ENCODE measurements at places on chromosomes 2 and 18. TPM values are rescaled to one million over a fixed set of nuclear protein-coding genes. Genes with fewer than 3 reads are reported as not detected.

DNA sequence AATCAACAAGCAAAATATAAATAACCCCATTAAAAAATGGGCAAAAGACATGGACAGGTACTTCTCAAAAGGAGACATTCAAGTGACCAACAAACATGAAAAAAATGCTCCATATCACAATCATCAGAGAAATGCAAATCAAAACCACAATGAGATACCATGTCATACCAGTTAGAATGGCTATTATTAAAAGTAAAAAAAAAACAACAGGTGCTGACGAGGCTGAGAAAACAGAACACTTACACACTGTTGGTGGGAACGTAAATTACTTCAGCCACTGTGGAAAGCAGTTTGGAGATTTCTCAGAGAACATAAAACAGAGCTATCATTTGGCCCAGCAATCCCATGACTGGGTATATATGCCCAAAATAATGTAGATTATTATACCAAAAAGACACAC lies 69.1 kb downstream of the CWC22 start:
- no peaks in the 10 kb centered on the region for H3K36me3 ChIP-seq
- H3K4me1 ChIP-seq = no peaks in the 10 kb centered on the region
- H3K27me3 ChIP-seq = no peaks in the 10 kb centered on the region
- no peak overlapping the region for H3K4me3 ChIP-seq
- H3K27ac ChIP-seq = no peak overlapping the region

- no peaks in the 10 kb centered on the region for H3K27me3 ChIP-seq
- H3K4me3 ChIP-seq = no peak overlapping the region
- H3K27ac ChIP-seq = no peak overlapping the region
- no peak for DNase-seq
Observed at GRCh38 chr2:180905461-180905860, 74.9 kb upstream of the UBE2E3 start.

GRCh38 chr2:163417596-163418337 lies 318.0 kb downstream of the FIGN start:
- no peak for DNase-seq
- no peaks in the 10 kb centered on the region for H3K27me3 ChIP-seq
- H3K4me3 ChIP-seq = no peak overlapping the region
- H3K36me3 ChIP-seq = no peaks in the 10 kb centered on the region

- peak overlapping the region; percentile 8 for H3K4me3 ChIP-seq
- H3K27me3 ChIP-seq = no peaks in the 10 kb centered on the region
- DNase-seq = peak; percentile 75
- peaks cover 29% of the 10 kb centered on the region for H3K4me1 ChIP-seq
- H3K27ac ChIP-seq = peak overlapping the region; percentile 71
- H3K36me3 ChIP-seq = peaks cover 34% of the 10 kb centered on the region
Observed at GRCh38 chr2:160299540-160299939, 99.5 kb upstream of the ITGB6 start.

GRCh38 chr2:42169874-42170521 lies 845 bp downstream of the EML4 start:
- H3K27me3 ChIP-seq = no peaks in the 10 kb centered on the region
- DNase-seq = no peak
- no peaks in the 10 kb centered on the region for H3K36me3 ChIP-seq
- H3K27ac ChIP-seq = peak overlapping the region; percentile 88
- peaks cover 14% of the 10 kb centered on the region for H3K4me1 ChIP-seq

DNA sequence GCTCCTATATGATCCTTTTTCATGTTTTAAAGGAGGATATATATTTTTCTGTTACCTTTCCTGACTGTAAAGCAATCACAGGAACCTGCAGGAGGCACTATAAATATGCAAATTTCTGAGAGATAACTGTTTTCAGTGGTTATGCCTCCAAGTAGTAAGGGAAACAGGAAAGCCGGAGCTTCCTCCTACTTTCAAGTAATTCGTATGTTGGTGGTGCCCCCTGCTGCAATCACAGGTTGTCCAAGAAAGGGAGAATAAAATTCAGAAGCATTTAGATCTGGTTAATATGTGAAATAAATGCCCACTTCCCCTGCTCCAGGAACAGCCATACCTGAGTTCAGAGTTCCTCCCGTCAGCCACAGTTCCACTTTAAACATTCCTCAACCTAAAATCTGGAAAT lies 12.0 kb upstream of the BCL11A start:
- peaks cover 50% of the 10 kb centered on the region for H3K27me3 ChIP-seq
- H3K27ac ChIP-seq = no peak overlapping the region
- H3K4me3 ChIP-seq = no peak overlapping the region
- no peak for DNase-seq
- H3K4me1 ChIP-seq = peaks cover 3% of the 10 kb centered on the region
- no peaks in the 10 kb centered on the region for H3K36me3 ChIP-seq

GRCh38 chr2:9076755-9077154 lies 73.3 kb upstream of the MBOAT2 start:
- H3K36me3 ChIP-seq = no peaks in the 10 kb centered on the region
- no peaks in the 10 kb centered on the region for H3K27me3 ChIP-seq
- no peak for DNase-seq
- H3K4me3 ChIP-seq = no peak overlapping the region

- H3K4me3 ChIP-seq = no peak overlapping the region
- H3K4me1 ChIP-seq = no peaks in the 10 kb centered on the region
- no peak overlapping the region for H3K27ac ChIP-seq
Observed at GRCh38 chr2:51718881-51719280, 686.9 kb upstream of the NRXN1 start.

GRCh38 chr2:191721331-191721730 lies 43.4 kb downstream of the NABP1 start:
- no peaks in the 10 kb centered on the region for H3K4me1 ChIP-seq
- no peak for DNase-seq
- no peak overlapping the region for H3K4me3 ChIP-seq
- no peaks in the 10 kb centered on the region for H3K27me3 ChIP-seq
- H3K27ac ChIP-seq = no peak overlapping the region

- peak overlapping the region; percentile 15 for H3K4me3 ChIP-seq
- H3K4me1 ChIP-seq = peaks cover 21% of the 10 kb centered on the region
- peak; percentile 69 for DNase-seq
Observed at GRCh38 chr18:36354989-36355388, 57.5 kb downstream of the FHOD3 start.

DNA sequence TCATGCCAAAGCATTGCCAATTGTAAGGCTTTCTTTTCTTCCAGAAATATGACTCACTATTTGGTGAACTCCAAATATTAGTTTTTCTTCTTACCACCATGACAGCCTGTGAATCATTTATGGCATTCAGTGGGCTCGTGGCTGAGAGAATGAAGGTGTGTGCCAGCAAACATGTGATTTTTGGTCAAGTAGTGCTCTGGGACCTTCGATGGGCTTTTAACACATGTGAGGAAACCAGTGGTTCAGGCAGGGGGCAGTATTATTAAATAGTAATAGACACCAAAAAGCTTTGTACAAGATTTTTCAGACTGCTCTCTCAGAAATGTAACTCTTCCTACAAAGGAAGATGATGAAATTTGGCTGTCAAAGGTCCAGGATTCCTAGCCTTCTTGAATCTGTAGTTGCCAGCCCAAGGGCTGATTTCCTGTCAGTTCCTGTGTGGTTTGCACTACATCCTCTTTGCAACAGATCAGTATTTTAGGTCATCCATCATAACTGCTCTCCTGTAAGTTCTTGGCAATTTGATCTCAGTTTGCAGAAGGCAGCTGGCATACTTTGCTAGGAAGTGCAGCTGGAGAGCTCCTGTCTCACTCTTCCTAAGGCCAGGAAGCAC lies 64.3 kb downstream of the BABAM2 start:
- H3K36me3 ChIP-seq = no peaks in the 10 kb centered on the region
- no peak overlapping the region for H3K4me3 ChIP-seq
- H3K4me1 ChIP-seq = peaks cover 36% of the 10 kb centered on the region
- peak; percentile 100 for DNase-seq

- no peak overlapping the region for H3K4me3 ChIP-seq
- H3K36me3 ChIP-seq = no peaks in the 10 kb centered on the region
- no peaks in the 10 kb centered on the region for H3K4me1 ChIP-seq
Observed at GRCh38 chr18:42976869-42977590, 138.5 kb downstream of the RIT2 start.

DNA sequence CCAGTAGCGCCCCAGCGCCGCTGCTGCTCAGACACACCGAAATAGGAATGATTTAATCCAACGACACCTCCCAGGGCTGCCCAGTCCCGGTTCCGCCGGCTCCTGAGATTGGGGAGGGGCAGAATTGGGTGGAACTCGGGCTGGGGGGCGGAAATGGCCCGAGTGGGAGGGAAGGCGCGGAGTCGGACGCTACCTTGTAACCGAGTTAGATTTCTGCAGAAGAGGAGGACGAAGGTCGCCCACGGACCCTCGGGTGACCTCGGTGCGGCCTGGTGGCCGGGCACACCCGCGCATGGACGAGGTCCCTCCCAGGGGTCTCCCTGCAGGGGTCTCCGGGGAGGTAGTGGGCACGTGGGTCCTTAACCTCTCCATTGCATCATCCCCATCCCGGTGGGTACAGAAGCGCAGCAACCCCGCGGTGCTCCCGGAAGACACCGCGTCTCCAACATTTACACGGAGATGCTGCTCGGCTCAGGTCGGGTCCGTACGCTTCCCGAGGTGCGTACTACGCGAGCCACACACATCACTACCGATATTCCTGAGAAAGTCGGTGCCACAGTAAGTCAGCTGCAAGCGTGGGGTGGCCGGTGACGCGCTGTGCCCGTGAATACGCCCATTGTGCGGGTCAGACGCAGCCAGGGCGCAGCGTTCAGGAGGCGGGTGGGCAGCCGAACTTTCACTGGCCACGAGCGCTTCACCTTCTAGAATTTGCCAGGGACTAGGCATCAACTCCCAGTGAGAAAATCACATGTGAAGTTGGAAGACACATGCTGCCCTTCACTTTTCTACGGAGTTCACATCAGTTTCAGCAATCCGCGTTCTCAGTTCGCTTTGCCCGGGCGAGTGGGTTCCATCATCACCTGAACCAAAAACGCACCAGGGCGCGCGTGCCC lies 3.0 kb downstream of the ZNF516 start:
- no peaks in the 10 kb centered on the region for H3K36me3 ChIP-seq
- peak overlapping the region; percentile 85 for H3K4me3 ChIP-seq
- H3K4me1 ChIP-seq = peaks cover 18% of the 10 kb centered on the region

PLEK gene
- total RNA-seq = not detected

NDUFV2 gene
- 120 TPM for total RNA-seq

BMP10 gene
- not detected for total RNA-seq

ZNF396 gene
- total RNA-seq = 1.4 TPM

PKP4 gene
- total RNA-seq = 38.4 TPM

ERICH2 gene
- total RNA-seq = 1.9 TPM

LRRC30 gene
- total RNA-seq = not detected

ELOA2 gene
- total RNA-seq = not detected

Measured in astrocyte (in vitro differentiated cells and primary cell).